ENCODE measurements at places on chromosomes 5 and 9.

DNA sequence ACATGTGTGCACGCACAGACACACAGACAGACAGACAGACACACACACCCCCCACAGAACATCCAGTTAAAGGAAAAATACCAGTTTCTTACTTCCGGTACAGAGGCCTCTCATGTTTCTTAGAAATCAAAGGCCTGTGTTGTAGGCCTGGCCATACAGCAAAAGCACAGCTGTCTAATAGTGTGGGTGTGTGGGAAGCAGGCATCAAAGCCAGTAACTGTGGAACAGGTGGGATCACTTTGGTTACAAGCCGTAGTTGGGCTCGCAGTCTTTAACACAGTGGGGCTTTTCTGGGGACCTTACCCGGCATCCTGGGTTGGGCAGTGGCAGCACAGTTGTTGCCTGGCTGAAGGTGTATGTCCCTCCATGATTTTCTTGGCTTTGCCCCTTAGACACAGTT is 55.2 kb downstream of the FBXL7 start:
- no peak for DNase-seq

DNA sequence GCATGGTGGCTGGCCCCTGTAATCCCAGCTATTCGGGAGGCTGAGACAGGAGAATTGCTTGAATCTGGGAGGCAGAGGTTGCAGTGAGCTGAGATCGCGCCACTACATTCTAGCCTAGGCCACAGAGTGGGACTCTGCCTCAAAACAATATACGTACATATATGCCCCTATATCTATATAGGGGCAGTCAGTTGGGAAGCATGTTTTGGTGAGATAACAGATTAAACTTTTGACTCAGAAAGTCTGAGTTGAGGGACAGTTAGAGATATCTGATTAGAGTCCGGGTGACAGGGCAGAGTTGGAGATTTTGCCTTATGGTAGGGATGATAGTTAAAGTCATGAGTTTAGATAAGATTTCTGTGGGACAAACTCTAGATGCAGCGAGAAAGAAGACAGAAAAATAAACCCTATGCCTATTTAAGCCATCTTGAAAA is 71.8 kb upstream of the ALDH1A1 start:
- no peak for DNase-seq

- no peak for DNase-seq
Measured at GRCh38 chr5:81786991-81787390, 36.1 kb upstream of the SSBP2 start.

DNA sequence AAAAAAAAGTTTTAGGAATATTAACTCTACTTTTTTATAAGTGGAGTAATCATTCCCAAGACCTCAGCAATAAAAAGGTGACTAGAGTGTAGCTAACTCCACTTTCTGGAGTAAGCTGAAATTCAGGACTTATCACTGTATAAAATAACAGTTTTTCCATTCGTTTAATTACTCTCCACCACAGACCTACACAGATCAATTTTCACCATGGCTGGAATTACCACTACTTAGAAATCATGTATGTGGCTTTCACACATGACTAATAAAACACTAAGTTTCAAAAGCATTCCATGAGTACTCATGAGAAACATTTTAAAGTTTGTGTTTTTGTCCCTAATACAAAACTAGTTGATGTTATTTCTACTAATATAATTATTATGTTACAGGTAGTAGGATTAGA is 9.9 kb downstream of the PLPP1 start:
- no peak for DNase-seq

DNA sequence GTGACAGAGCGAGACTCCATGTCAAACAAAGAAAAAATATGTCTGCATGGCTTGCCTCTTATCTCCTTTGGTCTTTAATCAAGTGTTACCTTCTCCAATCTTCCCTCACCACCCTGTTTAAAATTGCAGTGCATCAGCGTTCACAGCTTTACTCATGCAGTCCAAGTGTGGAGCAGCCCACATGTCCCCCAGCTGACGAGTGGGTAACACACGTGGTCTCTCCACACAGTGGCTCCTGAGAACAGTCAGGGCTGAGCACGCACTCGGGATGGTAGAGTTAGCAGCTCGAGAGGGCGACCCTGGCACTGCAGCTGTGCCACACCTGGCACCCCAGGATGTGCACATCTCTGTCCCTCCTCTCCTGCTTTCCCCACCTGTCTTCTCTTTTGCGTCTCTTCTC is 25.9 kb upstream of the CFAP157 start:
- no peak for DNase-seq

DNA sequence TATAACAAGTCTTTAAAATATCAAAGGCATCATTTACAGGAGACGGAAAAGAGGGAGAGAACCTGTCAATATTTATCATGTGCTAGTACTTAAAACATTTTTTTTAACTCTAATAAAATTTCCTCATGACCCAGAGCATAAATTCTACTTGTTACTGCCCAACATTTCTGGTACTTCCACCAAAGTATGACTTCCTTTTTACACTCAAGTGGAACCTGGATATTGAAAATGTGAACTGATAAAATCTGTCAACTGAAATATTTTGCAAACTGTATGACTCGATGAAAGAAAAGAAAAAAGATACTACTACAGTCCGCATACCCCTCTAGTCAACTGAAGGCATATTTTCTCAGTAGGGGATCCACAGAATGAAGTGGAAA is 37.1 kb downstream of the FAM13B start:
- no peak for DNase-seq

DNA sequence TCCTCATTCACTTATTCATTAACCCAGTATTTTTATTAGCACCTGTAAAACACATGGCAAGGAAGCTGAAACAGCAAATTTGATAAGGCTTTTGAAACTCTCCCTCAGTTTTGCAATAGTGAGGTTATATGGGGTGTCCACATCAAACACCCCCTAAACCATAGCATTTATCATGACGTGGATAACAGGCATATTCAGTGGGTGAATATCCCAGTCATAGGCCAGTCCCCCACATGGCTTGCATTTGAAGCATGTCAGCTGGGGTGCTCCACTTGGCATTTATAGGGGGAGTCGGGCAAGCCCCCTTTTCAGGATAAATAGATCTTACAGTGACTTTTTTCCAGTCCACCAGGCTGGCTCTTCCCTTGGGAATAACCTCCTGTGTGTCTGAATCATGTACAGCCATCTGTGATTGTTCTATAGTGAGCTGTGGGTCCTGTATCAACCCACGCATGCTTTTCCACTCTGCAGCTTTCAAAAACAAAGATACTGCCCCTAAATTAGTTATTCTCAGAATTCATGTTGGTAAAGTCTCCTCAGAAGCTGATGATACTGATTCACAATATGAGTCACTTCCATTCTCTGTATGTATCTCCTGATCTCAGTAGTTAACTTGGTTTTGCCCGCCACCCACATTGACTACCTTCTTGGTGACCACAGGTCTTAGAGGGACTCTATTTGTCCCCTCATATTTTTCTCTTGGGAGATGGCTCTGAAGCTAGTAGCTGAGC is 84.4 kb upstream of the SPIN1 start:
- DNase-seq: no peak

DNA sequence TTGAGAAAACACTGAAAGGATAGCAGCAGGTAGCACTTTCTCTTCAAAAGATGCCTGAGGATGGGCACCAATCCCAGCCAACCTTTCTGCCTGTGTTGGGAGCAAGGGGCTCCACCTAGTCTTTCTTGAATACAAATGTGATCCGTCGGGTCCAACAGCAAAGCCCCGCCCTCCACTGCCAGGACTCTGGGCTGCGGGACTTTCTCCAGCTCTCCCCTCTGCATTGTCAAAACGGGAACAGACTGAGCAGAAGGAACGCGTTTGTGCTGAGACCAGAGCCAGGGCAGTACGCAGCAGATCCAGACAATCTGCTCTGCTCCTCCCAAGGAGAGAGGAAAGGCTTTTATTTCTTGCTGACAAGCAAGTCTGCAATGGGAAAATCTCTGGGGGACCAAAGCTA is 139.7 kb downstream of the SEC61B start:
- DNase-seq: no peak

DNA sequence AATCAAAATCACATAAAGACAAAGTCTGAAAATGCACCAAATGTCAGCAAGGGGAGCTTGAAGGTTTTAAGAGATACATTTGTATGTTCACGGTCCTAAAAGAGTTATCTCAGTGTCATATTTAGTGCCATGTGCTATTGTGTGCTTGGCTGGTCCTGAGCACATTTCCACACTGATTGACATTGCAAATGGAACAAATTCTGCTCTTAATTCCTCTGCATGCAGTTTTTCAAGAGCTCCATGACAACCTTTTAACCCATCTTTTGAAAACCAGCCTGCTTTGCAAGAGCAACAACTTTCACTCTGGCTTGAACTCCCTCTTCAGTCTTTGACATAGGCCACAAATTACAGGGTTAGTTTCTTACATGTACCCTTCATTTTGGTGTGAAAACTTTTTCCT is 175.4 kb upstream of the ACTBL2 start:
- DNase-seq: no peak

- no peak for DNase-seq
Measured at GRCh38 chr9:29740518-29740917, 2167.2 kb upstream of the C9orf72 start.

DNA sequence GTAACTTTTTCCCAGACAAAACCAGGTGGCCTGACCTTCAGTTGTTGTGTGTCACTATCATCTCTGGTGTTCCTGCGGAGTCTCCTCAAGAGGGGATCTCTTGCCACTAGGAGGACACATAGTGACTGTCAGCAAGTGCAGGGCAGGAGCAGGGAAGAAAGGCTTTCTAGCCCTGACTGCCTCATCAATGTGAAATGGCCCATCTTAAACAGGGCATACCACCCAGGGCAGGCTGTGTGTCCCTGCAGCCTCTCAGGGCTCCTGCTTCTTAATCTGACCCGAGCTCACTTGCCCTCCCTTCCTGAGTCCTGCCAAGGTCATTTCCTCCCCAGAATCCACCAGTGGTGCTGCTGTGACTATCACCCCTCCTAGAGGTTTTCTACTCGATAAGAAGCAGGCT is 57.4 kb upstream of the SIMC1 start:
- no peak for DNase-seq

- no peak for DNase-seq
Measured at GRCh38 chr5:42825422-42826148, 13.9 kb upstream of the SELENOP start.

DNA sequence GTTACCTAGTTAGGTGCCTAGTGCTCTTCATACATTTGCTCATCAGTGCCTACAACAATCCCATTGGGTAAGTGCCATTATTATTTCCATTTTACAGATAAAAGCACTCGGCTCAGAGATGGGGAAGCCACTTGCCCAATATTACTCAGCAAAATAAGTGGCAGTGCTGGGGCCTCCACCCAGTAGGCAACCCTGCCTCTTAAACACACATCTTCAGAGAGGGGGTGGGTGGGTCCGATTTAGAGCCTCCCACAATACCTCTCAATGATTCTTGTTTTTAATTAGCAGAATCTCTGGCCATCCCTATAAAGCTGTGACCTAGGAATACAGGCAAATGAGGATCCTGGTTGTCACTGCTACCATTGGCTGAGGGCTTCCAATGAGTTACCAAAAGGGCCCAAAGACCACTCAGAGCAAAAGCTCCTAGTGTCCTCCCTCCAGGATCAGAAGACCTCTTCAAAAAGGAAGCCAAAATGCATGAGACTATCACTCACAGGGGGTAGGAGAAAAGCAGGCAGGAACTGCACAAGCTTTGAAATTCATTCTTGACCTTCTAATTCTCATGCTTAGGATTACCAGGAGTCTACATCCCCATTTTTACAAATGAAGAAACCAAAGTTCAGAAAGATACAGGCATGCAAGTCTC is 36.1 kb upstream of the UBE2D2 start:
- no peak for DNase-seq

DNA sequence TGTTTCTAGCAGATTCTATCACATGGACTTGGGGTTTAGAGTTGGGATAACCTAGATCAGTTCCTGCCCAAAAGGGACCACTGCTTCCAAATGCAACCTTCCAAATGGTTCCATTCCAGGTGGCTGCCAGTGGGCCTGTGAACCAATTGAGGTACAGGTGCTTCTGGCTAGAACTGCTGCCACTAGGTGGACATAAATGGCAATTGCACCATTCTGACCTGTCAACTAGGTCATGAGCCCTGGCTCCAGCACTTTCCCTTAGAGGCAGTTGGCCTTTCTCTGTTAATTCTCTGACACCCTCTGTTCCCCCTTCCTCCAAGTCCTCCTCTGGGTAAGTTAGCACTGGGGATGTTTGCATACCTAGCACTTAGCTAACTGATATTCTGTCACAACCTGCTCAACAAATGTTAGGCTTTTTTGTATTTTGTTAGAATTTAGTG is 16.6 kb upstream of the HEMGN start:
- DNase-seq: peak; percentile 59

GRCh38 chr9:126877418-126877817 is 17.0 kb downstream of the ZBTB34 start:
- no peak for DNase-seq

GRCh38 chr5:58871648-58872242 is 288.9 kb downstream of the RAB3C start:
- DNase-seq: peak; percentile 28

DNA sequence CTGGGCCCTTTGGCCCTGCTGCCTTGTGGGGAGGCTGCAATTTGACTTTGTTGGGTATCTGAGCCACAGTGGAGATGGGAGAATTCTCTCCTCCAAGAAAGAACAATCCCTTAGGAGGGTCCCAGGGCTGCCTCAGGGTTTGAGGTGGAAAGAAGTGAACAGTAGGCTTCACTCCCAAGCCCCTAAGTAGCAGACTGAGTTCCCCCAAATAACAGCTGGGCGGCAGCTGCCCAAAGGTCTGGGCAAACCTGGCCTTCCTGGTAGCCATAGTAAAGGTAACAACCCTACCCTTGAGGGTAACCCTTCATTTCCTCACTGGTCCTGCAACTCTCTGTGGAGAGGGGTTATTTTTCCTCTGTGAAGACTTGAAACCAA is 746 bp downstream of the RGS3 start:
- DNase-seq: no peak

GRCh38 chr5:367358-368130 is 46.0 kb downstream of the AHRR start:
- DNase-seq: no peak

- DNase-seq: no peak
Measured at GRCh38 chr5:178545941-178546674, 44.1 kb downstream of the COL23A1 start.

DNA sequence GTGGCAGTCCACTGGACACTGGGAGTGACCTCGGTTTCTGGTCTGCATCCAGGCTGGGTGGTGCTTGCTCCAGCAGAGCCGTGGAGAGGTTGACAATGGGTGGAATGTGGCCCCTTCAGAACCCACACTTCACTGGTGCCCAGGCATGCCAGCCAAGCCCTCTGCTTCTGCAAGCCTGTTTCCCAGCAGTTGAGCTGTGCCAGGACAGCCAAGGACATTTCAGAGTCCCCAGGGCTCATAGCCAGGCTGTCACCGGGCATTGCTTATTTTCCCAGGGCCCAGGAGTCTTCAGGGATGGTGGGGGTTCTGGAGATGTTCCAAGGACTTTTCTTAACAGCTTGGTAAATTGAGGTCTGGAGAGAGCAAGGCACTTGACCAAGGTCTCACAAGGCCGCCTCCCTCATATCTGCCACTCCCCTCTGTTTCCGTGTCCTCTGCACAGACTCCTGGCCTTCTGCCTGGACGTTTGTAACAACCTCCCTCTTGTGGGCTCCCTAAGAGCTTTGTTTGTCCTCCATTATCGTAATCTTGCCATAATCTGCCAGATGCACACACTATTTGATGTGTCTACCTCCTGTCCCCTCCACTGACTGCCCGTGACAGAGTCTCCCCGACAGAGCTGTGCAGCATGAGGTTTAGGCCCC is 3.8 kb upstream of the NDST1 start:
- no peak for DNase-seq

- no peak for DNase-seq
Measured at GRCh38 chr5:139430015-139430414, 9.3 kb downstream of the DNAJC18 start.

- DNase-seq: no peak
Measured at GRCh38 chr5:65290677-65291076, 191.0 kb downstream of the ADAMTS6 start.
